ENCODE measurements at places on chromosomes 11 and 22. TPM values are rescaled to one million over a fixed set of nuclear protein-coding genes. Genes with fewer than 3 reads are reported as not detected.

Gene FIBIN
- total RNA-seq, result 0.98 TPM

Gene OR10A2
- total RNA-seq, result not detected

Gene OTOG
- not detected for total RNA-seq

Gene ISX
- not detected for total RNA-seq

Gene NRXN2
- 50.4 TPM for total RNA-seq

Gene TEX54
- total RNA-seq, result not detected

Gene NARS2
- 24.3 TPM for total RNA-seq

Gene CECR2
- total RNA-seq, result not detected

Gene TESMIN
- not detected for total RNA-seq

Gene CLCF1
- 16.1 TPM for total RNA-seq

Gene UNC93B1
- 21.9 TPM for total RNA-seq

Gene TST
- 18.4 TPM for total RNA-seq

GRCh38 chr22:31948002-31948401, 3.7 kb downstream of the YWHAH start:
- no peak for DNase-seq

- DNase-seq, result peak; percentile 90
These were observed 27.1 kb upstream of the MRGPRX2 start for GRCh38 chr11:19087658-19088057.

- DNase-seq, result no peak
These were observed 974.6 kb upstream of the RAG2 start for GRCh38 chr11:37572491-37573171.

DNA sequence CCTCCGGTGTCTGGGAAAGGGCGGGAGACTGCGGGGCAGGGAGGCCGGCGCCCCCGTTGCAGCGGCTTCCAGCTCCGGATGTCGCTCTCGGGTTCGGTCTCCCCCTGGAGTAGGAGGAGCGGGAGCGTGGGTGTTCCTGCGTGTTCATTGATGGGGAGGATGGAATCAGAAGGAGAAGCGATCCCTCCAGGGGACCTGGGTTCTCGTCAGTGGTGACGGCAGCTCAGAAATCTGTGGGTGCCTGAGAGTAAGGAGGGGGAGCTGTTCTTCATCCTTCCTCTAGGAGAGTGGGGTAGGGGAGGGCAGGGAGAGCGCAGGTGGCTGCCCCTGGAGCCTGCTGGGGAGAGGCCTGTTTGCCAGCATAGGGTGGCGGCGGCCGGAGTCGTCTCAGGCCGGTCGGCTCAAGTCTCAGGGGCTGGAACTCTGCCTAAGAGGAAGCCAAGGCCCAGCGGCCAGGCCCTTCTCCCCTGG, 1.1 kb downstream of the UBASH3B start:
- no peak for DNase-seq

DNA sequence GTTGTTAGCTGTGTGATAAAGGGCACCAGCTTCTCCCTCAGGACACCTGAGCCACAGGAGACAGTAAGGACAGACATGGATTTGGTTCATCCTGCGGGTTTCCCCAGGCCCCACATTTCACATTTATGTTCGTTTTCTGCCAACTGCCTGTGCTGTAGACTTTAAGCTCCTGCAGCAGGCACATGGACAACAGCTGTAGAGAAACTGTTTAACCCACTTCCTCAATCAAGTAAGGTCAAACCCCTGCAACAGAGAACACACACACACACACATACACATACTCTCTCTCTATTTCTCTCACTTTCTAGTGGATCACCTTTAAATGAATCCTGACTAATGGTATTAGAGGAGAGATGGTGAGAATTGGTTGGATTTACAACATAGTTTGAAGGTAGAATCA, 90.7 kb downstream of the C11orf87 start:
- DNase-seq, result peak; percentile 32

DNA sequence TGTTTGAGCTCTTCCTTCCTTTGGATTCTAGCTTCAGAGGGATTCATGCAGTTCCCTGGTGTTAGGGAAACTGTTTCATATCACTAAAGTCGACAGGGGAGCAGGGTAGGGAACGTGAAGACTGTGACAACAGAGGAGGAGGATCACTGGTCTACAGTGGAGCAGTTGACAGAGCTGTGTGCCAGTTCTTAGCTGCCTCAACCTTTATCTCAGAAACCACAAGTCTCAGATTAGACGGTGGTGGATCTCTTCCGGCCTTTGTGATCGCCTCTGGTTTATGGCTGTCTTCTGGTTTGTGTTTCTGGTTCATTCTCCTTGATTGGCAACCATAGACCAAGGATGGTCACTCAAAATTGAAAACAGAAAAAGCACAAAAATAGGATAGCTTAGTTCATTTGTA, 538.9 kb upstream of the API5 start:
- DNase-seq, result no peak

DNA sequence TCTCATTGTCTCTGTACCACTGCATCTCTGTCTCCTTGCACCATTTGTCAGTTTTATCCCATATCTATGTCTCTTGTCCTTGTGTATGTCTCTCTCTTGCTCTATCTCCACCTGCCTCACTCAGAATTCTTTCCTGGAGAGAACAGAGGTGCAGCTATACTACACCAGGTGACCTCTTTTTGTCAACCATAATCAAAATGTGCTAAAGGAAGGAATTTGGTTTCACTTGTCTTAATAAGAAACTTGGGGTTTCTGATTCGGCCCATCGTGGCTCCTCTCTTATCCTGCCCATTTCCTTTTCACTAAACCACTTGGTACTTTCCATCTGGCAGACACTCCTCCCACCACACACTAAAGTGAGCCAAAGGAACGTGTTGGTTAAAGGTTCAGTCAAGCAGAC, 2.0 kb upstream of the C11orf42 start:
- DNase-seq, result no peak

DNA sequence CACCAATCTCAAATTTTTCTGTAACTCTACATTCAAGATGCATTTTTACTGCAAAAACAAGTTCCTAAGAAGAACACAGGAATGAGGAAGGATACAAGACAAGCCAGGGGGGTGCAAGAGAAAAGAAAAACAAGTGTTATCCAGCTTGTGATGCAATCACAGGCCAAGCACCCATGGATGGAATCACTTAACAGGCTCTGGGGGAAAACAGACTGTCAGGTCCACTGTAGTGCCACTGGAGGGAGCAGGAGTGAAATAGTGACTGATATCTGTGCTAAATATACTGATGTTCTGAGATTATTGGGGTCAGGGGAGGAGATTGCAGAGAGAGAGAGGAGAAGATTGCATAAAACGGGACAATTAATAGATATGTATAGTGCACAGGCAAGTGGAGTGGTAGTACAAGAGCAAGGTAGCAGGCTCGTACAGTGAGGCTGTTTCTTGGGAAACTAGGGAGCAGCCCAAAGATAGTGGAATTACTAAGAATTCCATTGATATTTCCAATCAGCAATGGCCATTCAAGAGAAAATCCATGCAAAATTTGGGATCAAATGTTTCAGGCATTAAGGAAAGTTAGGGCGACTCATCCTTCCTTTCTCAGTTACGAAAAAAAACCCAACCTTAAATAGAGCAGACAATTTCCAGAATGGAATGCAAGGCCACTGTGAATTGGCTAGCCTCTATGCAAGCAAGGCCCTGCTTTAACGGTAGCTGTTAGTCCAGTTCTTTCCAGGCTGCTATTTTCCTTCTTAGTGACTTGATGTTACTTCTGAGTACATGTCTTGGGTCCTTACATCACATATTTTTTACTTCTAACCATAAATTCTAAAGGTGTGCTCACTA, 52.2 kb upstream of the CEP126 start:
- peak; percentile 74 for DNase-seq

GRCh38 chr11:104142698-104143097, 21.2 kb downstream of the PDGFD start:
- DNase-seq, result no peak

DNA sequence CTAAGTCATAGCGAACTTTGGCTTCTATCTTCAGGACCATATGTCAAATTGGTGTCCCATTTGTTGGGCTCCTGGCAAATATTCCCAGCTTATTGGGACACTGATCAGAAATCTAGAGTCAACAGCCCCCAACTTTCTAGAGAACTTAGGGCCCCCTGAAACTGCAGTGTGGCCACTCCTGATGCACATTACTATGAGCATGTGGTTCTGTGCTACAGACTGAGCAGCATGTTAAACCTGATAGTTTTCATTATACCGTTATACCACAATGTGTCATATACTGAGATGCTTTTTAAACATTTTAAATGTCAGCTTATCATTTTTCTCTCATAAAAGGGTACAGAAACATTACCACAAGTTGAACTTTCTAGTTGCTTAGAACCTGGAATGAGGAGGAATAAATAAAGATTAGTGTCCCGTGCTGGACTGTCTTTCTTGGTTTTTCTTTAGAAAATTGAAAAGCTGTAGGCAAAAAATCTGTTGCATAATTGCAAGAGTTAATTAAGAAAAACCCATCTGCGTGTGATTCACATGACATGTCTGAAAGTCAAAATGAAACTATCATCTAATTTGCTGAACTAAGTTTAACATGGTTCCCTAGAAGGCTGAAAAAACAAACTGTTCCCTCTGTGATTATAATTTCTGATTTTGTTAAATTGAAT, 16.4 kb upstream of the CTSC start:
- DNase-seq, result no peak

GRCh38 chr11:41999066-41999465, 539.6 kb upstream of the LRRC4C start:
- DNase-seq, result no peak

DNA sequence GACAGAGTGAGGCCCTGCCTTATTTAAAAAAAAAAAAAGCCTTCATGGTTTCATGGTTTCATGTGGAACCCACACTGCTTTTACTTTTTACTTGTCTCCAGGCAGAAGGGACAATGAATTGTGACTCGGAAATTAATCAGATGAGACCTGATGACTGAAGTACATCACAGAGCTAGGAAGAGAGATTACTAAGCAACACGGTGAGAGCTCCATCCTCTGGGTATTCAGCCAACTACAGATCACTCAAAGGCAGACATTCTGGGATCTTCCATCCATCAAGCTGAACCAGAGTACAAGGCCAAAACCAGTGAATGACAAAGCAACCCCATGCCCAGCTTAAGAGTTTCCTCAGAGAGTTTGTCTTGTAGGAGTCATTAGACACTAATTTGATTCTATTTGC, 433.2 kb downstream of the SOX6 start:
- no peak for DNase-seq

- DNase-seq, result no peak
These were observed 69.1 kb upstream of the PPARA start for GRCh38 chr22:46081036-46081830.

DNA sequence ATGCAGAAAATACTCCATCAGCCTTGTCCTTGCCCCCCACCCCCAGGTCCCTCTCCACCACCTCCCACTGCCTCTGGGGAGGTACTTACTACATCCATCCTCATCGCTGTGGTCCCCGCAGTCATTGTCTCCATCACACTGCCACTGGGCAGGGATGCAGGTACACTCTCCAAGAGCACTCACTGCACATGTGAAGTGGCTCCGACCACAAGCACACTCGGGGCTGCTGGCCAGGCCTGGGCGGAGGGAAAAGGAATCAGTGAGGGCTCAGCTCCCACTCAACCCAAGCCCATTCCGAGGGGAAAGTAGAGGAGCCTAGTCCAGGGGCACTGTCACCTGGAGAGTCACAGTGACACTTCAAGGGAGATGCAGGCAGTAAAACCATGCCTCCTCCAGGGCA, 15.7 kb downstream of the LRP4 start:
- no peak for DNase-seq

DNA sequence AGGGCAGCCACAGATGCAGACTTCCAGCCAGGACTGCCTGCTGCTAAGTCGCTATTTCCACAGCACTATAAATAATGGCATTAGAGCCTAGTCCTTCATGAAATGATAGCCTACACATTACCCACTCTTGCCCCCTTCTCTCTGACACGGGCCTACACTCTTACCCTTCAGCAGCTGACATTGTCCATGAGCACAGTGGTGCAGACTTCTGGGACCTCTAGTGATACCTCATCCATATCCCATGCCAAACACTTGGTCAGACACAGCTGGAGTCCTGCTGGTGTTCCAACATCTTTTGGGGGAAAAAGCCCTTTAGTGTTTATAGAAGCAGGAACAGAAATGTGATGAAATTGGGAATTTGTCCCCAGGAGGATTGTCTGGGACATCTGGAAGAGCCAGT, 43.4 kb upstream of the RAB1B start:
- DNase-seq, result no peak

- DNase-seq, result peak; percentile 16
These were observed 17.0 kb downstream of the HTR3A start for GRCh38 chr11:113991718-113992458.

DNA sequence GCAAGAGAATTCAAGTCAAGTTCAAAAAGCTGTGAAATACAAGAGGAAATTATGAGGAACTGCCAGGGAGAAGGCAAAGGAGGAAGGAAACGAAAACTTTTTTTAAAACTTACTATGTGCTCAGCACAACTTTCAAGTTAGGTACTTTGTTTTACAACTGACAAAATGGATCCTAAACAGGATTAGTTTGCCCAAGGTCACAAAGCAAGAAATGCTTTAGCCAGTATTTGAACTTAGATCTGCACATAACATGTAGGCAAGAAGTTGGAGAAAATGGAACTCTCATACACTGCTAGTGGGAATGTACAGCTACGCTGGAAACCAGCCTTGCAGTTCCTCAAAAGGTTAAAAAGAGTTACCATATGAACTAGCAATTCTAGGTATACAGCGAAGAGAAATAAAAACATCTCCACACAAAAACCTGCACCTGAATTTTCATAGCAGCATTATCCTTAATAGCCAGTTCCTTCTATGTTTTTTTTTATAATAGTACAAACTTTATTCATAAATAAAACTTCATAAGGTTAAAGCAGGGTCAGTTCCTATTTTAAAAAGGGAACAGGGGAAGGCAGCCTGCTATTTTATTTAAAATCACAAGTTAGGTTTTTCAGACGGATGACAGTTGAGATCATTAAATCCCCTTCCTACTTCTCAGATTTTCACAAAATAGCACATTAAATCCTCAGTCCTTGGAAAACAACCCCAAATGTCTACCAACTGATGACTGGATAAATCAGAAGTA, 19.2 kb downstream of the DDX6 start:
- no peak for DNase-seq

DNA sequence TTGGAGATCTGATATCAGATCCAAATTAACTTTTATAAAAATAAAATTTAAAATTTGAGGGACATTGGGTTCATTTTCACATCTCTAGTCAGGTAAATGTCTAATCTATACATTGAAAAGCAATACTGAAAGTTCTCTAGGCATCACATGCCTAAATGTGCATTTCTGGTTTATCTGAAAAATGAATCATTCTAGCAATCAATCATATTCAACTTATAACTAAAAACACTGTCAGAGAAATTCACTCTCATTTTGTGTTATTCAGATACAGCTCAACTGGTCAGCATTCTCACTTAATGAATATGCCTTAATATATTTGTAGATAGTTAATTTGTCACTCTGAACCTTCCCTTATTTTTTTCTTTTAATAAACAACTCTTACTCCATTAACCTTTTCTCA, 243.2 kb downstream of the CASP12 start:
- DNase-seq, result no peak

- peak; percentile 71 for DNase-seq
These were observed 6.6 kb downstream of the APOL4 start for GRCh38 chr22:36194971-36195370.

DNA sequence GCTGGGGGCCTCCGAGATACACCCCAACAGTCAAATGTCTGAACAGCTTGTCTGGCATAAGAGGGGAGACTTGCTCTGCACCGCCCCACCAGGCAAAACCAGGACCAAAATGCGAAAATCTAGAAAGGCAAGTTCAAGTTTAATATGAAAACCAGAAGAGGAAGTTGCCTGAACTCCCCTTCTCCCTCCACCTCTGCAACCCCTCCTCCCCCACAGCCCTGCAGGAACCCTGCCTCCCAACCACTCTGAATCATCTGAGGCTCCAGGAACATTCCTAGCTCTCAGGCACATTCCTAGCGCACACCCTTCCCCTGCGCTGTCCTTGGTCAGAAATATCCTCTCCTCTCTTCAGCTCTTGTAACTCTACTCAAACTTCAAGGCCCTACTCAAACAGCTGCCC, 36.7 kb downstream of the ISX start:
- DNase-seq, result peak; percentile 38

Data from LHCN-M2 (cell line).